ENCODE measurements at places on chromosomes 6 and 20.
A peak's percentile ranks its signal among the peaks of the same experiment; 100 is the strongest.

DNA sequence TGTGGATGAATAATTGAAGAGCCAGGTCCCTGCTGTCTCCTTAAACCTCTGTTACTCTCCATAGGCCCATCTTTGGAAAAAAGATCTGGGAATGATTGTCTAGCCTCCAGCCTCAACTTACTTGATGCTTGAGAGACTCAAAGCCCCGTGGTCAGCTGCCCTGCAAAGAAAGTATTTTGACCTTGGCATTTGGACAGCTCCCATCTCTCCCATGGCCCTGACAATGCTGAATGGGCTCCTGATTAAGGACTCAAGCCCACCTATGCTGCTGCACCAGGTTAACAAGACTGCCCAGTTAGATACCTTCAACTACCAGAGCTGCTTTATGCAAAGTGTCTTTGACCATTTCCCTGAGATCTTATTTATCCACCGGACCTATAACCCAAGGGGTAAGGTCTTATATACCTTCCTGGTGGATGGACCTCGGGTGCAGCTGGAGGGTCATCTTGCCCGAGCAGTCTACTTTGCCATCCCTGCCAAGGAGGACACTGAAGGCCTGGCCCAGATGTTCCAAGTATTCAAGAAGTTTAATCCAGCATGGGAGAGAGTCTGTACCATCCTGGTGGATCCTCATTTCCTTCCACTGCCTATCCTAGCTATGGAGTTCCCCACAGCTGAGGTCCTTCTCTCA lies 1.6 kb downstream of the ZSWIM1 start:
- no peak for DNase-seq

DNA sequence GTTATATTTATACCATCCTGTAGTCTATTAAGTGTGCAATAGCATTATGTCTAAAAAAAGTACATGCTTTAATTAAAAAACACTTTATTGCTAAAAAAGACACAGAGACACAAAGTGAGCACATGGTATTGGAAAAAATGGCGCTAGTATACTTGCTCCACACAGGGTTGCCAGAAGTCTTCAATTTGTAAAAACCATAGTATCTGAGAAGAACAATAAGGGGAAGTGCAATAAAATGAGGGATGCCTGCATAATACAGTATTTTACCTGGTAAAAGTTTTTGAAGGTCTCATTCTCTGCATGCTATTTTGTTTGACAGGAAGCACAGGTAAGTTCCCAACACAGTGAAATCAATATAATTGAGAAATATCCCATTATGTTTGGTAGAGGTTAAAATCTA lies 1.6 kb downstream of the NOX3 start:
- no peak for DNase-seq

DNA sequence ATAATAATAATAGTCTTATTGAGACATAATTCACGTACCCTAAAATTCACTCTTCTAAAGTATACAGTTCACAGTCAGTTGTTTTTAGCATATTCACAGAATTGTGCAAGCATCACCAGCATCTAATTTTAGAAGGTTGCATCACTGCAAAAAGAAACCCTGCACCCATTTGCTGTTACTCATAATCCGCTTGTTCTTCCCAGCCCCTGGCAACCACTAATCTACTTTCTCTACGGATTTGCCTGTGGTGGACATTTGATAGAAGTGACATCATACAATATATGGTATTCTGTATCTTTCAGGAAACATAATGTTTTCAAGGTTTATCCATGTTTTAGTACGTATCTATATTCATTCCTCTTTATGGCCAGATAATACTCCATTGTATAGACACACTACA lies 41.5 kb upstream of the FAM184A start:
- DNase-seq = peak; percentile 70

- no peak for DNase-seq
These were observed 76.8 kb downstream of the ERMARD start for GRCh38 chr6:169828176-169828575.

DNA sequence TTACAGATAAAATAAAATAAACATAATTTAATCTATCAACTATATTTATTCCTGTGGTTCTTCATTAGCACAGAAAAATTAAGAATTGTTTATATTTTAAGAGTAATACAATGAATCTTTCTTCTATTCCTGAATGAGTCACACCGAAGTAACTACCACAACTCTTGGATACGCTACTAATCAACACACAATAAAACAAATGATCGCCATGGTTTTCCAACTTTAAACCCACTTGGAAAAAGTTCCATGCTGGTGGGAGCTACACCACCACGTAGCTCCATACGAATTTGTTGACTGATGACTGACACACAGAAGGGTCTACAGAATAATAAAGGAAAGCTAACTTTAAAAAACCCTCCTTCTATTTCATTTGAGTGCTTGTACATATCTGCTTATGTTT lies 135.8 kb upstream of the NEDD9 start:
- peak; percentile 50 for DNase-seq

- DNase-seq = no peak
These were observed 98.8 kb downstream of the ASXL1 start for GRCh38 chr20:32456869-32457478.

DNA sequence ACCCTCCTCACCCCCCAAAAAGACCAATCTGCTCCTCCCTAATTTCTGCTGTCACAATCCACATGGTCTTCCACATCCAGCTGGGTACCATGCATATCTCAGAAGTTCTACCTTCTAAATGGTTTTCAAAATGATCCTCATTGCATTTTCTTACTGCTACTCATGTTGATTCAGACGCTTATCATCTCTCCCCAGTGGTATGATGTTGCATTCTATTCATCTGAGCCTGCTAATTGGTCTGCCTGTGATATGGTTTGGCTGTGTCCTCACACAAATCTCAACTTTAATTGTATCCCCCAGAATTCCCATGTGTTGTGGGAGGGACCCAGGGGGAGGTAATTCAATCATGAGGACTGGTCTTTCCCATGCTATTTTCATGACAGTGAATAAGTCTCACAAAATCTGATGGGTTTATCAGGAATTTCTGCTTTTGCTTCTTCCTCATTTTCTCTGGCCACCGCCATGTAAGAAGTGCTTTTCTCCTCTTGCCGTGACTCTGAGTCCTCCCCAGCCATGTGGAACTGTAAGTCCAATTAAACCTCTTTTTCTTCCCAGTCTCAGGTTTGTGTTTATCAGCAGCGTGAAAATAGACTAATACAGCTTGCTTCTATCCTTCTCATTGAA lies 41.4 kb upstream of the CLIC5 start:
- DNase-seq = peak; percentile 50

- peak; percentile 79 for DNase-seq
These were observed 83.2 kb upstream of the TAB2 start for GRCh38 chr6:149234051-149234962.

- no peak for DNase-seq
These were observed 59.9 kb downstream of the COL12A1 start for GRCh38 chr6:75145976-75146375.

DNA sequence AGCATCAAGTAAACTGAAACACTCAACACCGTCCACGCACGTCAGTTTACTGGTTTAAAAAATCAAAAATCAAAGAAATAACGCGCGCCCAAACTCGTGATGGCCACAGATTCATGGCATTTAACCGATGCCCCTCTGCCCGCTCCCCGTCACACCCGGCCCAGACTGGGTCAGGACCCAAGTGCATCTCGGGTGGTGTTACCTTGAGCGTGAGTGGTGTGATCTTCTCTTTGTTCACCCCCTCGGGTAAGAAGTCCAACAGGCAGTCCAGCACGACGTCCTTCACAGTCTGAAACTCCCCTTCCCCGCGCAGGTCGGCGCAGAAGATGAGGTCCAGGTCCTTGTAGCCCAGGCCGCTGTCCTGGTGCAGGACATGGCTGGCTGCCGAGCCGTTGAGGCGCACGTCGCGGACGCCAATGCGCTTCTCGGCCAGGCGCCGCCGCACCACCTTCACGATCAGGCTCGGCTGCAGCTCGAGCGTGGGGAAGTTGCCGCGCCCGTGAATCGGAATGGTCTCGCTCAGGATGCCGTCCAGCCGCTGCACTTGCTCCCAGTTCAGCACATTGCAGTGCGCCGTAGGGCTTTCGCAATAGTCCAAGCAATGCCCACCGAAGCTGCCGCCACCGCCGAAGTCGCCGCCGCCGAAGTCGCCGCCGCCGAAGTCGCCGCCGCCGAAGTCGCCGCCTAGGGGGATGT lies 945 bp downstream of the TENT5A start:
- DNase-seq = peak; percentile 29

- no peak for DNase-seq
These were observed 3.8 kb downstream of the TRIM15 start for GRCh38 chr6:30167101-30167500.

DNA sequence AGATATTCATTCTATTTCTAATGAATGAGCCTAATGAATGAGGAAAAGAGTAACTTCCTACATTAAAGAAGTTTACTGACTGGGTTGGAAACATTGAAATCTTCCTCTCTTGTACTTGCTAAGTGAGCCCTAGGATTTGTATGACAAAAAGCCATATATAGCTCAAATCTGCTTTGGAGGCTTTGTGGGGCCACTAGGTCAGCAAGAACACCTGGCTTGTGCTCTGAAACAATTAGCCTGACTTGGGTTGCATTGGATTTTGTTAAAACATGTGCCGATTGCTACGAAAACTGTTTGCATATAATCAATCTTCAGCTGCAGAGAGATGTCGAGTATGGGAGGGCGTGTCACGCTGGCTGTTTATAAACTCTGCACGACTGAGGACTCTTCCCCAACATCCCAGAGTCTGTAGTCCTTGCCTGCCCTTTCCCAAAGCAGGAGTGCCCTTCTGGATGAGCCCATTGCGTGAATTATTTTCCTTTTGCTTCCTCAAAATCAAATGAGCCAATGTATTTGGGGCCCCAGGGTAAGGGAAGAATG lies 684.8 kb downstream of the DHX35 start:
- DNase-seq = no peak

DNA sequence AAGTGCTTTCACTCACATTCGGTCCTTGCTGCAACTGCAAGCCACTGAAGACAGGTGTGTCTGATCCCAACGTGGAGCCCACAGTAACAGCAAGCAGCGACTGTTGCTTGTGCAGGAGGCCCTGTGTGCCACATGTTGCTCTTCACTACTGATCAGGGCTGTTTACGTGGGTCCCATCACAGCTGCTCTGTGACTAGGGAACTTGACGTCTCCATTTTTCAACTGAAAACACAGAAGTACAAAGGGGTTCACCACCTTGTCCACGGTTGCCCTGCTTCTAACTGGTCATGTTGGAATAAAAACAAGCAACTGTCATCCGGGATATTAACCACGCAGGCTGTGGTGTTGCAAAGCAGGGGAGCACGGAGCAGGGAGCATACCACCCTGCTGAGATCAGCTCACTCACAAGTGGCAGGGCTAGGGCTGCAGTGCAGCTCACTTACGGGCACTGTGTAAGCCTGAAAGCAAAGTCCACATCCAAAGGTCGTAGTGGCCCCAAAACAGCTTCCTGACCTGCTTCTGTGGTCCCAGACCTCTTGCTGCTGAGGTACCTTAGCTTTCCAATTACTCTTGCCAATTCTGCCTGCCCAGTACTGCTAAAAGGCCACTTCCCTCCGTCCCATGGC lies 105.8 kb upstream of the DUSP22 start:
- peak; percentile 13 for DNase-seq

DNA sequence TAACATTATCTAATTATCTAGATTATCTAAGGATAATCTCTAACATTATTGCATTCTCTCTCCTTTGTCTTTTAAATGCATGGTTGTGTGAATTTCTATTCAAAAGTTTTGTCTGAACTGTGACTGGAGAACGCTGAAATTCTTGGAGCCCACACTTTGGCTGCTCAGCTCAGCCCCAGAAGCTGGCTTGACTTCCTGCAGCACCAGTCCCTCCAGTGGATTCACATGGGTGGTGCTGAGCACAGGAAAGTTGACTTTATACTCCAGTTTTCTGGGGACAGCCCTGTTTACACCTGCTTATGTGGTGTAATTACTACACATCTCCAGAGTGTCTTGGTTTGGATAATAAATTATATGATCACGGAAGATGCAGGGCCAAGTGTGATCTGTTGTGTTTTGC lies 255.1 kb upstream of the NOX3 start:
- no peak for DNase-seq

DNA sequence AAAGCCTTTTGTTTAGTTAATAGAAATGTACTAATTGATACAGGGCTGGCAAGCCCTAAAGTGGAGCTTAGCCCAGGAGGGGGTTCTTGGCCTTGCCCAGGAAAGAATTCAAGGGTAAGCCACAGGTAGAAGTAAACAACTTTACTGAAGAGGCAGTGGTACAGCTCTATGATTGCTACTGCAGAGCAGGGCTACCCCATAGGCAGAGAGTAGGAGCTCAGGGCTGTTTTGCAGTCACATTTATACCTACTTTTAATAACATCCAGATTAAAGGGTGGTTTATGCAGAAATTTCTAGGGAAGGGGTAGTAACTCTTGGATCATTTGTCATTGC lies 680.4 kb upstream of the GJE1 start:
- DNase-seq = no peak

DNA sequence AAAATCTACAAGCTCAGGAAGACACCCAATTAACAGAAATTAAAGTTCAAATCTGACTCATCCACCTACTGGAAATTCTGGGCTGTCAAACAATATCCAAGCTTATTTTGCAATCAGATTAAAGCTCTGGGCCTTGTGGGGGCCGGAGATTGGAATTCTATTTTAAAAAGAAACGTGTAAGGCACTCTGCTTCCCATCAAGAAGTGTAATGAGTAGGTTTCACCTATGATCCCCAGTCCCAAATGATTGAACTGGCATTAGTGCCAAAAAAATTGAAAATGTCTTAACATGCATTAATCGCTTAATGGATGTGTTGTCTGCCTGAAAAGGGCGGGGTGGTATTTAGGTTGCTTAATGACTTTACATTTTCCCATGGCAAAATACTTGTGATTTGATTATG lies 542.4 kb upstream of the BTBD3 start:
- no peak for DNase-seq

DNA sequence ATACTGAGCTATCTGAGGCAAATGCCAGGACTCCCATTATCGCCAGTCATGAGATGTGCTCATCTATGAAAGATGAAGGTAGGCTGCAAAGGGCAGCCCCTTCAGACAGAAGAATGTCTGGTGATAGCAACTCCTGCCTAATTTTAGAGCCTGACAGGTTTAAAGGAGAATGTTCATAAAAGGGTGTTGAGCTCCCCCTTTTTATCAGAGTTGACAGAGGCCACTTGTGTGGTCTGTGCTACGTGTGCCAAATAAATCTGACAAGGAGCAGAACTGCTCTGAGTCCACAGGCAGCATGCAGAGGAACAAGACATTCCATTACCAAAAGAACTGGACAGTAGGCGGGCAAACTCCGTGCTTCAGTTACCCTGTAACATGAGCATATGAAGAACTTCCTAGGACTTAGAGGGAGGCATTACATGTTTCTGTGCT lies 101.8 kb downstream of the PREP start:
- peak; percentile 27 for DNase-seq

DNA sequence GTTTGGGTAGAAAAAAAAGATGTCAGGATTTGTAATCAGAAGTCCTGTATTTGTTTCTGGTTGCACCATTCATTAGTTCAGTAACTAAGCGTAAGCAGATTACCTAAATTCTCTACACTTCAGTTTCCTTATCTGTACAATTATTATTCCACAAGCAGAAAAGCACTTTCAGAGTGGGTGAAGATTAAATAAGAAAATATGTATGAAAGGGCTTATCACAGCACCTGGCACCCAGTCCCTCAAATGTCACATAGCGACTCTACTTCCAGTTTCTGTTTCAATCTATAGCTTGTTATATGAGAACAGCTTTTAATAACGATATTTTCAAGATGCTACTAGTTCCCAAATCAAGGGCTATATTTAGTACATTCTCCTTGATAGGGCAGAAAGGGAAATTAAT lies 31.4 kb downstream of the RGS17 start:
- DNase-seq = no peak
